DND-41 (cell line): ENCODE measurements at places on chromosomes 11 and 22.

GRCh38 chr22:42939941-42940653, 74.9 kb downstream of the PACSIN2 start:
- DNase-seq: no peak

GRCh38 chr11:102447193-102447592, 5.4 kb downstream of the TMEM123 start:
- DNase-seq: no peak

DNA sequence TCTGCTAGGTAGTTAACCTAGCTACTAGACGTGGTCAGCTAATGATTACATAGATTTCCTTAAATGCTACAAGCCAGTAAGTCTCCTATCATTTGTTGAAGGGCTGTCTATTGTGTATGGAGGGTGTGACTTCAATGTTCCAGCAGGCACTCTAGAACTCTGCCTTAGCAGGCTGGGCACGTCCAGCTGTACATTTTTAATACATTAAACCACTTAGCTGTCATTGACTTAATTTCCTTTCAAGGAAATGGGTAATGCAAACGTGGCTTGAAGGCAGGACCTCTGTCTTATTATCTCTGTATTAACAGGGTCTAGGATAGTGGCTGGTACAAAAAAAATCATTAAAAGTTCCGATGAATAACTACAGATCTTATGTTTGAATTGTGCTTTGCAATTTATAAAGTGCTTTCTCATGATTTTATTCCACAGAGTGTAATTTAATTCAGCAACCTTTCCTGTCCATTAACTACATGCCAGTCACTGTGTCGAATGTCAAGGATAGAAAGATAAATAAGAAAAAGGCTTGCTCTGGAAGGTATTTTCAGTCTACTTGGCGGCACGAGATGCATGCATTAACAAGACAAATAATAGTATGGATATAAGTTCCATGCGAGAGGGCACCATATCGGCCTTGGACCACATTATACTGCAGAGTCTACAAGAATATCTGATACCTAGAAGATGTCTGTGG, 60.3 kb downstream of the APOL3 start:
- no peak for DNase-seq

DNA sequence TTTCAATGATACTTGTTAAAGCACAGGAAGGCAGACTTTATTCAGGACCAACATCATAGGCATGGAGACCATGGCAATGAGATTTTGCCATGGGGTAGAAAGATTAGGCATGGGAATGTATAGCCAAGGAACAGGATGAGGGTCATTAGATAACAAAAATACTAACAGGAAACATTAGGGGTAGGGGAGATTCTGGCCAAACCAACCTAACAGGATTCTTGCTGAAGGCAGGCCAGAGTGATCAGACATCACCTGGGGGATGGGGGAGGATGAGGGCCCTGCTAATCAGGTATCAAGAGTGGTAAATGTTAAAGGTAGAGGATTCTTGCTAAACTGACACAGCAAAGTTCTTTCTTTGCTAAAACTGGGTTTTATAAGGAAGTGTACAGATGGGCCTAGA, 481.8 kb downstream of the ETS1 start:
- DNase-seq: no peak

DNA sequence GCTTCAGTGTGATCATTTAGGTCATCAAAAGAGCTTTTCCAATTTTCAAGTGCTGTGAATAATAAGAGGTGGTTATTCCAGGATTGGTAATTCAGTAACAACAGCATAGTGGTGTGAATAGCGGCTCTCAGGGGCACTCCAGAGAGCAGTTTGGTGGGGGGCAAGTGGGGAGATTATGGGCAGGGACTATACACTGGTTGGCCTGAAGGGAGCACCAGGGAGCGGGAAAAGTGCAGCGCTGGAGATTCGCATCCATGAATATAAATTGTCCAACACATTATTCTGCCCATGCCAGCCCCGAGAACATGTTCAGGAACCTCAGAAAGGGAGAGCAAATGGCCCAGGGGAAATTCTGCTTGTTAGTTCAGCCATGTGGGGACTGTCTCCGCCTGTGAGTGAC, 37.9 kb downstream of the OR6Q1 start:
- DNase-seq: no peak

- DNase-seq: no peak
These were observed 4.3 kb upstream of the FADS3 start for GRCh38 chr11:61895718-61896059.

DNA sequence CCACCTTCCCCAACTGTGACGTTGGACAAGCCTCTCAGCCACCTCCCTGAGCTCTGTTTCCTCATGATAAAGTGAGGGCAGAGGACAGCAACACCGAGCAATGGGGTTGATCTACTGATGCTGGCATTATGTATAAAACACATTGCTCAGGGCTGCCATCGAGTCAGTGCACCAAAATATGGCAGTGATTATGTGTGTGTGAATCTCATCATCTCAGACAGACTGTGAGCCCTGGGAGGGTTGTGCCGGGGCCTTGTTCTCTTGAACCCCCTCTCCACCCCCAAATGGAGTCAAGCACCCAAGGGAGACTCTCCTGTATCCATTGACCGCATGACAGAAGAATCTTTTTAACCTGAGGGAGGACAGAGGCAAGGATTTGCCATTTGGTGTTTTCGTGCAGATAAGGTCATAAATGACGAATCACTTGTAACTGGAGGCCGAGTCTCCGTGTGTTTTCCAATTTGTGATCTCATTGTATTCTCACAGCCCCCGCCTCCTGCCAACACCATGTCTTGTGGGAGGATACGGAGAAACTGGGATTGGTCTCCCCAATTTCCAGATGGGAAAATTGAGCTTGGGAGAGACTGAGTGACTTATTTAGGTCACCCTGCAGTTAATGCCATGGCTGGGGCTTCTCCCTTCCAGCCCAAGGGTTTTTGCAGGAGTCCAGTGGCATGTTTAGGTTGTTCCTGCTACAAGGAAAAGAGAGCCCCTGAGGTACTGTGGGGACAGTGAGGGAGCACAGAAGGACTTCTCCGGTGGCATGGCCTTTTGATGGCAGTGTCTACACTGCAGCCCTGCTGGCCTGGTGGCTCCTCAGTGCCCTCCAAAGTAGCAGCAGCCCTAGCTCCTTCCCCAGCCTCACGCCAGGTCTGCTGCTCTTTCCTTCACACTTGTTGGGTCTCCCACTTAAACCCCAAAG, 52.4 kb downstream of the CHRDL2 start:
- no peak for DNase-seq

DNA sequence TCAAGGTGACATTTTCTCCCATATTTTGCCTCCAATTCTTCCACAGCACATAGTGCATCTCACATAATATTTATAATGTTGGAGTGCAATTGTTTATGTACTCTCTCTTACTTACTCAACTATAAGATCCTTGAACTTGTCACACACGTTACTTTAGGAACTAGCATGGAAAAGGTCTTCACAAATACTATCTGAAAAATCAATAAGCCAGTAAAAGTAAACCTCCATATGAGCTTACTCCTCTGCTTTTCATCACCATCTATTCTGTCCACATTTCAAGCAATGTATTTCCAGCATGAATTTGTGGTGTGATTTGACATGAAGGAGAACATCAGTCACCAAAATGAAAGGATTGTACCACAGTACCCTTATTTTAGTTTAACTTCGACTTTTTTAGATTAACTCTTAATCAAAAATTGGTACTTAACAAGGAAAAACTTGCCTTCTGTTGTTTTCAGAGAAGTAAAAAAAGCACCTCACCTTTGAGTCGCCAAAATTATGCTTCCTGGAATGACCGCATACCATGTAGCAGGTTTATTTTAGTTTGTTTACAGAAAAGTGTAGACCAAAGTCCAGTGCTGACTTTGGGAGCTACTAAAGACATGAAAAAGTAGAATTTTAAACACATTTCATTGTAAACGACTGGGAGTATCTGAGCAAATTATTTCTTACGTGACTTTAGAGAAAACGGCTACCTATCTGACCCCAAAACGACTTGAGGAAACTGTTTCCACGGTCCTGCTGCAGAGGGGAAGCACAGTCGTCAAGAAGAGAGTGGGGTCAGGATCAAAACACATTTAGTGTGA, at the start of gene SLC22A9:
TSS of gene SLC22A9 (plus strand) at position 621 of the 806 bp plus-strand sequence. CDS start 272 bp downstream, outside the sequence.
- DNase-seq: no peak

DNA sequence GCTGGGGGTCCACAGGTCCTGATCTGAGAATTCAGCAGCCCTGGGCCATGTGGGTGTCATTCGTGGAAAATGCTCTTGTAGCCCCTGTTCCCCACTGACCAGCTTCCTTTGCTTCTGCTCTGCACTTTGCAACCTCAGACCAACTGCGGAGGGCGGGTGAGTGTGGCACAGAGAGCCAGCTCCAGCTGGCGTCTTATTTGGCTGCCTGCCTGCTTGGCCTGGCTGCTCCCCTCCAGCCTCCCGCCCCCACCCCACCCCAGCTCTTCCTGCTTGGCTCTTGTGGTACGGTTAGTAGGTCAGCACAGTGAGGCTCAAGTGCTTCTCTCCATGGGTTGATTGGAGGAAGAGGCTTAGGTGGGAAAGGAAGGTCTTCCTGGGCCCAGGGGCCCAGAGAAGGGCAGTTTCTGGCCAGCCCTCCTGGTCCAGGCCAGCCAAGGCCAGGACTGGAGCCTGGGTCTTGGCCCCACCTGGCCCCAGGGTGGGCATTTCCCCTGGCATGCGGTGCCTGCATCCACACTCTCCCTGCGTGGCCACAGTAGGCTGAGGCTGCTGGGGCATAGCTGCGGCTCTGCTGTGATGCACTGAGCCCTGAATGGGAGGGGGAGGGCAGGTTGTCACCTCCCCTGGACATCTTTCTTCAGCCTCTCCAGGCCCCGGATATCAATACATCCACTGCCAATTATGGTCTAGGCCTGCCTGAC, 26.5 kb downstream of the MYO7A start:
- no peak for DNase-seq

DNA sequence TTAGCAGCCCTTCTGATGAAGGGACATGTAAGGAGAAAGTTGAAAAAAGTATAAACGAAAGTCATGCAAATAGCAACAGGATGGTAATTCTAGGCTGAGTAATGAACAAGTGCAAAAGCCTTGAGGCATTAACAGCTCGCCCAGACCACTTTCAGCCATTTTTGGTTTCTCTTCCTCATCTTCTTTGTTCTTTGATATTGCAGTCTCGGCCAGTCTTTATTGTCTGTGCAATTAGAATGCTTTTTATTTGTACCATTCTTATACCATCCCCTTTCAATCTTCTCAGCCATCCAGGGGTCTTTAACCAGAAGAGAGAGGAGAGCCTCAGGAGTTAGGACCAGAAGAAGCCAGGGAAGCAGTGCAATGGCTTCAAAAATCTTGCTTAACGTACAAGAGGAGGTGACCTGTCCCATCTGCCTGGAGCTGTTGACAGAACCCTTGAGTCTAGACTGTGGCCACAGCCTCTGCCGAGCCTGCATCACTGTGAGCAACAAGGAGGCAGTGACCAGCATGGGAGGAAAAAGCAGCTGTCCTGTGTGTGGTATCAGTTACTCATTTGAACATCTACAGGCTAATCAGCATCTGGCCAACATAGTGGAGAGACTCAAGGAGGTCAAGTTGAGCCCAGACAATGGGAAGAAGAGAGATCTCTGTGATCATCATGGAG, 7.3 kb downstream of the TRIM34 start:
- no peak for DNase-seq

- DNase-seq: no peak
These were observed 70.6 kb downstream of the PRMT3 start for GRCh38 chr11:20457934-20458680.

DNA sequence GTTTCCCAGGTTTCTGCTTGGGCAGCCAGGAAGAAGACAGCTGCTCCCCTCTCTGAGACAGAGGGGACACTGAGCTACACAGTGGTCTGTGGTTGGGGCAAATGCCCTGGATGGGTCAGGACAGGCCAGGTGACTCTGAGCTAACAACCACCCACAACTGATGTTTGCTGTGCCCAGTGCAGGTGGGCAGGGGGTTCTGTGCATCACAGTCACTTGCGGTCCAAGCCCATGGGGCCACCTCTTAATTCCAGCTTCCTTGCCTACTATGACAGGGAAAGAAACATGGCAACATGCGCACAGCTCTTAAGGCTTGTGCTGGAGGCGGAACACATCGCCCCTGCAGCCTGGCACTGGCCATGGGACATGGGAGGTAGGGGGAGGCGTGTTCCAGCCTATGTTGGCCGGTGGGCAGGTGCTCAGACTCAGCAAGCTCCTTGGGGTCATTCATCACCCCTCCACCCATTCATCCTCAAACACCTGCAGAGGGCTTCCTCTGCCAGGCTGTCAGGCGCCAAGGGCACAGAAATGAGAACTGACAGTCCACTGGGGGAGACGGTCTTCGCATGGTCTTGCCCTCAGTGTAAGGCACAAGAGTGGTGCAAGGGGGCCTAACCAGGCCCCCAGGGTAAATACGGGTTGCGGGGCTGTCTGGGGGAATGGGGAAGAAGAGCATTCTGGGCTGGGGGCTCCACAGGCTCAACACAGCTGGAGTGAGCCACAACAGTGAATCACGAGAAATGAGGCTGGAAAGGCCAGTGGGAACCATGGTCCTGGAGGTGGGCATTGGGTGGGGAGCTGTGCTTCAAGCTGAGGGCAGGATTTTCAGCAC, 55.6 kb downstream of the ARFGAP3 start:
- no peak for DNase-seq

DNA sequence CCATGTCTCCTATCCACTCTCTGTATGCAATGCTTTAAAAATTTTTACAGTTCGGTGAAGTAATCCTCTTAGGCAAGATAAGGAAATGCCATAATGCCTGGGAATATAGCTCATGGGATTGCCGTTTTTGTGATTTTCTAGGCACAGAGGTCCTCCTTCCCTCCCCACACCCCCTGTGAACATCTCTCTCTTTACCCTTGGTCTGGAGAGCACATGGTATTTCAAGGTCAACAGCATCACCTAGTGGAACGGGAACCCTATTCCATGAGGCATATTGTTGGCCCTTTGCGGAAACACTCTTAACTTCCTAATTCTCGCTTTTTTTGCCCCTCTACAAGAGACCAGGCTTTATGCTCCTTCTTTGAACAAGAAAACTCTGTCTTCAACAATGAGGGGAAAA, 8.8 kb downstream of the NXPE4 start:
- no peak for DNase-seq
